Renal pelvis (tissue), 12 donors: ENCODE measurements at places on chromosomes 2 and 18. TPM values are rescaled to one million over a fixed set of nuclear protein-coding genes. Genes with fewer than 3 reads are reported as not detected.

GRCh38 chr2:118639371-118639770, 208.1 kb downstream of the EN1 start:
- no peak for DNase-seq

- no peak for DNase-seq
Observed at GRCh38 chr2:172256886-172257285, 154.2 kb upstream of the DLX2 start.

DNA sequence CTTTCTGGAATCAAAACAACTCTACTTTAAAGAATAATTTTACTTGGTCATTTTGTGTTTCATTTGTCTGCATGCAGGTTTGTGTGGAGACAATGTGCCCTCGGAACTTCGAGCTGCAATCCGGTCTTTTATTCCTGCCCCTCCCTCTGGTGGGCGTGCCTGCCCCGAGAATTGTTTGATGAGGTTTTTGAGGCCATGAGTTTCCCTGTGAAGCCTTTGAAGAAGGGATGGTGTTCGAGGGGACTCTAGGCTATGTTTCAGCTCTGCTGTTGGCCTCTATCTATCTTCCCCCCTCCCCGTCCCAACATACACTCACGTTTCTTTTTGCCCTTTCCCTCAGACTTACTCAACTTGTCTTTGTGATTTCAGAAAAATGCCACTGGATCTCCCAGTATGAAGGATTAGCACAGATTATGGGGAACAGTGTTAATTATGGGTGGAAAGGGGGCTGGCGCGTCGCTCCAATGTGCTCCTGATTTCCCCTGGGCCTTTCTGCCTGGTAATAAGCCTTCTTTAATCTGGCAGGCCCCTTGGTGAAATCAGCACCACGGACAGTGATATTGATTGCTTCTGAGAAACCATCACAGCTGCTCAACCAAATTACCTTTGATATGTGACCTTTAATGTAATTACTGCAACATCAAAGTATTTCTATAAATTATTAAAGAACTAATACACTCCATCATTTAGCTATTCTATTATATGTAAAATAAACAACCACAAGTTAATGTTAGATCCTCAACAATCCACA, 82.2 kb downstream of the CELF4 start:
- DNase-seq, result peak; percentile 78

DNA sequence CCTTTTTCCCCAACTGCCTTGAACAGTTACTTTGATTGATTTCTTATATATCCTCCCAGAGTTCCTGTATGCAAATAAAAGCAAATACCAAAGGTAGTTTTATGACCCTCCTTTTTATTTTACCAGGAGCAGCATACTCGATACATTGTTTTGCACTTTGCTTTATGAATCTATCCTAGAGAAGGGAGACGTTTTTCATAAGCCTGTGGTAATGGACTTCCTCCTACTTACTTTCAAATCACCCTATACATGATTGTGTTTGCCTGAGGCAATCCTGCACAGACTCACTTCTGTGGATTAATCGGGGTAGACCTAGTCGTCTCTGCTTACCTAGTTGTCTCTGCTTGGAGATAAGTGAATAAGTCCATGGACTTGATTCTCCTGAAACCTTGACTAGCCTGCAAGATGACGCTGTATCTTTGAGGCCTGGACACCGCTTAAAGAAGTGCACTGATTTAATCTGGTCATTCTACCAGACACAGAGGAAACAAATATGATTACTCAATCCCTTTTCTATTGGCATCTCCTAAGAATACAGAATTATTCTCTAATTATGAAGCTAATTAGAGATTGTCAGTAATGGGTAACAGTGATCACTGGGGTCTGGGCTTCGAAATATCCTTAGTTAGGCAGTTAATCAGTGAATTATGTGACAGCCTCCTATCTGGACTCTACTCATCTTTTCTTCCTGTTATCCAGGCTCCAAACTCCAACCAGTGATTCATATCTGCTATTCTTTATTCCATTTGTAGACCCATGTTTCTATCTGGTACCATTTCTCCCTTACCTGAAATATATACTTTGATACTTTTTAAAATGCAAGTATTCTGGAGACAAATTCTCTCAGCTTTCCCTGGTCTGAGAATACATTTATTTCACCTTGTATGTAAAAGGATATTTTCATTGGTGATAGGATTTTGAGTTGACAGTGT, 447.4 kb upstream of the TRIB2 start:
- DNase-seq, result no peak

GRCh38 chr2:151029406-151030157, 232.1 kb downstream of the RBM43 start:
- no peak for DNase-seq

- no peak for DNase-seq
Observed at GRCh38 chr2:82959727-82960126, 1499.4 kb downstream of the SUCLG1 start.

DNA sequence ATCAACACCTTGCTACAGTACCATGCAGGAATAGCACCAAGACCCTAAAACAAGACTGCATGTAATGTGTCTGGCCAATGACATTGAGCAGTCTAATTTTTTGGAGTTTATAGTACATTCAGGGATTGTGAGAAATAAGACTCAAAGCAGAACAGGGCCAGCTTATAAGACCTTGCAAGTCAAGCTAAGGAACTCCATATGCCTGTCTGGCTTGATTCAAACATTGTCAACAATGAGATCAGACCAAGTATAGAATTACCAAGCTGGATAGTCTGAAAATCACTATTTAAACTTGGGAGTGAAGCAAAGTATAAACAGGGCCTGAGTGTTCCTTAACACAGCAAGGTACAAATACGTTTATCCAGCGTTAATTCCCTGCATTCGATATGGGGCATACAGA, 370.9 kb downstream of the CNTNAP5 start:
- no peak for DNase-seq

DNA sequence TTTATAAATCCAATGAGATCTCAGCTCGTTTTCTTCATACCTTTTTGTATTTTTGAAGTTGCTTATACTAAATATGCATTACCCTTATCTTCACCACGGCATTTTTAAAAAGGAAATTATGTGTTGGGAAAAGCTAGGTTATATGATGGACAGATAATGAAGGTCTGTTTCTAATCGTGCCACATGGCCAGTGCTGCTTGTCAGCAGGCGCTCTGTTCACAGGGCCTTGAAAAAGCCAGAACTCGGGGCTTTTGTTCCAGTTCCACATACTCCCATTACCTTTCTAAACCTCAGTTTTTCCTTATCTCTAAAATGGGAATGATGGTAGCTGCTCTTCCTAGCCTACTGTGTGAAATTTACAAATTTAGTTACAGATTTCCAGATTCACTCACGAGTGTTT, 42.0 kb downstream of the EPAS1 start:
- no peak for DNase-seq

GRCh38 chr2:236078297-236079255, 89.6 kb downstream of the GBX2 start:
- no peak for DNase-seq

- no peak for DNase-seq
Observed at GRCh38 chr2:55365303-55365702, 54.4 kb downstream of the CCDC88A start.

DNA sequence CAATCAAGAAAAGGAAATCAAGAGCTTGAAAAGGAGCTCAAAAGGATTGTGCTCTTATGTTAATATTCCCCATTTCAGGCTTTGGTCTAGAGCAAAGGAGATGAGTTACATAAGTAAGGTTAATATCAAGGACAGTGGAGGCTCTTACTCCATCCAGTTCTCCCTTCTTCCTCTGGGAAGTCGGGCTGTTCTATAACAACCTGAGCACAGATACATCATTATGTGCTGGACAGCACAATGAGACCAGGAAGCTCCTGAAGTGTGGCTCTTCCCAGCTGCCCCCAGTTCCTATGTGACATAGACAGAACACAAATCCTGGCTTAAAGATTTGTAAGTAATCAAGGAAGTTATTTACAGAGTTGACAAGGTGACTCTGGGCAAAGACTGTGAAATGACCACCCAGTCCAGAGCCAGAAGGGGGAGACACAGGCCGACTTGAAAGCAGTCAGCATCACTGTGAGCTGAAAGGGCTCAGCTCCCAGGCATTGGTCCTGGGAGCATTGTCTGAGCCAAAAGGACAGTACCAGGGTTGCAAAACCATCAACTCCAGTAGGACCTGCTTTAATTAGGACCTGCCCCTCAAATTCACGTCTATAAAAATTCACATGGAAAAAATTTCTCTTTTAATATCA, 917.6 kb upstream of the ACVR2A start:
- DNase-seq, result peak; percentile 51

DNA sequence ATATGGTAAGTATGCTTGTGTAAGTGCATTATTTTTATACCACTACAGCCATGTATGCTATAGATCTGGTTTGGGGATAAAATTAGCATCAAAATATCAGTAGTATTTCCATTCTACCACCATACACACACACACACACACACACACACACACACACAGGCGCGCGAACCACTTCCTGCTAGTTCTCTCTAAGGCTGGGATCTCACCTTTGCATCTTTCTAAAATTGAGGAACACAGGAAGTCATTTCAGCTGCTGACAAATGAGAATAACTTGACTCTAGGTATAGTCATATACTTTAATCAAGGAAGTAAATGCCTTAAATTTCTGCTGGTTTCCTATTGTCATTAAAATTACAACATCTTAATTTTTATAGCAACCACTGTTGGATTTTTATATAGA, 72.5 kb downstream of the RBM43 start:
- DNase-seq, result no peak

GRCh38 chr2:120660771-120661459, 74.8 kb upstream of the GLI2 start:
- DNase-seq, result no peak

- DNase-seq, result no peak
Observed at GRCh38 chr2:23433282-23433681, 48.3 kb downstream of the KLHL29 start.

DNA sequence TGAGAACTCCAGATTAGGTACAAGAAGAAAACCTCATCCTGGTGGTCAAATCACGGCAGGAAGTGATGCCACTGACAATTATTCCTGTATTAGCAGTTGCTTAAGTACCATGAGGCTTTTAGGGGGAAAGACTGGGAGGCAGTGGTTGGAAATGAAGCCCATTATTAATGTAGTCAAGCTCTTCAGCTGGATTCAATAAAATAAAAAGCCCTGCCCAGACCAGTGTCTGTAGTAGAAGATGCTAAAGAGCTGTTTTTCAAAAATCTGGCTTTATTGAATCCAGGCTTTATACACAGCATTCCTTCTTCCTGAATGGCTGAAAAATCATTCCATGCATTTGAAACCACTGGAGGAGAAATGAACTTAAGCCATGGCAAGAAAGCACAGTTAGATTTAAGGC, 155.2 kb downstream of the BCL2 start:
- DNase-seq, result no peak

GRCh38 chr2:231568785-231569435, 23.8 kb upstream of the TEX44 start:
- no peak for DNase-seq

DCDC2C gene
- not detected for polyA plus RNA-seq

PRKAG3 gene
- 0.06 TPM for polyA plus RNA-seq

IL1A gene
- 0.07 TPM for polyA plus RNA-seq

UNC80 gene
- 2.6 TPM for polyA plus RNA-seq

FAM117B gene
- 22.7 TPM for polyA plus RNA-seq

PHLPP1 gene
- polyA plus RNA-seq, result 17.9 TPM

MYCN gene
- 38.1 TPM for polyA plus RNA-seq

FBXO48 gene
- polyA plus RNA-seq, result 2.5 TPM

ALLC gene
- not detected for polyA plus RNA-seq

SERPINB3 gene
- not detected for polyA plus RNA-seq

SULT1C2 gene
- polyA plus RNA-seq, result 86.3 TPM

STAT4 gene
- 6.3 TPM for polyA plus RNA-seq

GALR1 gene
- polyA plus RNA-seq, result 0.21 TPM

CDH2 gene
- polyA plus RNA-seq, result 70.4 TPM

IL1RL2 gene
- 1.4 TPM for polyA plus RNA-seq

ABCG8 gene
- 1.1 TPM for polyA plus RNA-seq

TUBB8B gene
- polyA plus RNA-seq, result 1.3 TPM
